ENCODE measurements at places on chromosomes 5 and 9.

GRCh38 chr9:71571186-71571585, 197.1 kb downstream of the CEMIP2 start:
- no peak for DNase-seq

DNA sequence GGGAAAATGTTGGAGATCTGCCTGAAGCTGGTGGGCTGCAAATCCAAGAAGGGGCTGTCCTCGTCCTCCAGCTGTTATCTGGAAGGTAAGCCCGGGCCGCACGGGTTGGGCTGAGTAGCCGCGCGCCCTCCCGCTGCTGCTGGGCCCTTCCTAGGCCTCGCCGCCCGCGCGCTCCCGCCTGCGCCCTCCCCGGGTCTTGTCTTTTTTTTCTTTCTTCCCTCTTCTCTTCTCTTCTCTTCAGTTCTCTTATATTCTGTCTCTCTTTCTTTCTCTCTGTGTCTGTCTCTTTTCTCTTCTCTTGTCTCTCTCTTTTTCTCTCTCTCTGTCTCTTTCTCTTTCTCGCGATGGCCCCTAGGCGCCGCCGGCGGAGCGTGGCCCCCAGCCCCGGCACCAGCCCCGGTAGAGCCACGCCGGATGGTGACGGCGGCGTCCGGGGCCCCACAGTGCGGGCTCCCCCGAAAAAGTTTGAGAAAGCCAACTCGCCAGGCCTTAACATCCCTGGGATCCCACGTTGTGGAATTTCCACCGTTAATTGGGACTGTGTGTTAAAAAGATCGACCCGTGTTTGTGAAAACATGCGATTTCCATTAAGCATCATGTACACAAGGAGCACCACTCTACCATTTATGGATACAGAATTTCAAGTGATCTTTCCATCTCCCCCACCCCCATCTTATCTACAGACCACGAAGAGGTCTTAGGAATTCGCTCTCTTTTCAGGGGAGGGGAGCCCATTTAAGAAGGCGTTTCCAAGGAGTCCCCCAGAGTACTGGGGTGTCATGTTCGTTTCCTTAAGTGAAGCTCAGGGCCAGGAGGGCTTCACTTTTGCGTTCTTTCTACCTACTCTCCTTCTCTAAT, 616 bp downstream of the ABL1 start:
- DNase-seq, result no peak

DNA sequence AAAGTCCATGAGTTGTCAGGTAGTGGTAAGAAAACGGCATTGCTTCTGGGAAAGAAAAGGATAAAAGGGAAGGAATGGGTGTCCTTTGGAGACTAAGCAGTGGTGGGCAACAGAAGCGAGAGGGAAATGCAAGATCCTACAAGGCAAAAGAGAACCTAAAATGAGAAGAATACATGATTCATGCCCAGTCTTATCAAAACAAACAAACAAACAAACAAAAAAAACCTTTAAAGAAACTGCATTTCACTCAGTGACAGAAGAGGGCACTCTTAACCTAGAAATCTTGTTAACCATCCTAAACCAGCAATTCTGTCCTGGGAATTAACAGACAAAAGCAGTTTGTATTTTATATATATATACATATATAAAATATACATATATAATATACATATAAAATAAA, 88.5 kb downstream of the SUSD1 start:
- no peak for DNase-seq

DNA sequence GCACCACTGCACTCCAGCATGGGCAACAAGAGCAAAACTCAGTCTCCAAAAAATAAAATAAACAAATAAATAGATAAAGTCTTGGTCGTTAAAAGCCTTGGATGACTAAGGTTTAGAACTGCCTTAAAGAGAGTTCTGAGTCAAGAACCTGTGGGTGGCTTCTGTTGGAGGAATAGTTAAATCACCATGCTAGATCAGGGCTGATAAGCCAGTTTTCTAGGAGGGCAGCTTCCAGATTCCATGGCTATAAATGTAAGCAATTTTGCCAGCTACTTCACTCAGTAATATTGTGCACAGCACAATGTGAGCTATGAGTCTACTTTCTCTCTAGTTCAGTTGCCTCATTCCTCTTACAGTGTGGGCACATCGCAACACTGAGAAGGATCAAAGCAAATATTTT, 242.1 kb upstream of the NUDT12 start:
- no peak for DNase-seq

DNA sequence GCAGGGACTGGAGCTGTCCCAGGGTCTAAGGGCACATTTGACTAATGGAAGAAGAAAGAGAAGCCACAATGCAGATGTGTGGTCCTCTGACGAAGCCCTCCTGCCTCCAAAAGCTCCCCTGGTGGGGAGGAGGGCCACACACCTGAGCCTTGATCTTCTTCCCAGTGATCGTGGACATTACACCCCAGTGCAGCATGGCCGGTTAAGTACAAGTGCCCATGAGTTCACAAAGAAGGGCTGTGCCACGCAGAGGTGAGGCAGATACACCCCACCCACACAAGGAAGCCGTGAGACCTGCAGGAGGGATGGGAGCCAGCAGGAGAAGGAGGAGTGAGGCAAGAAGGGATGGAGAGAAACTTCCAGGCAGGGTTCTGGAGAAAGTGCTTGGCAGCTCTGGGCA, 199.0 kb upstream of the MVB12B start:
- no peak for DNase-seq

DNA sequence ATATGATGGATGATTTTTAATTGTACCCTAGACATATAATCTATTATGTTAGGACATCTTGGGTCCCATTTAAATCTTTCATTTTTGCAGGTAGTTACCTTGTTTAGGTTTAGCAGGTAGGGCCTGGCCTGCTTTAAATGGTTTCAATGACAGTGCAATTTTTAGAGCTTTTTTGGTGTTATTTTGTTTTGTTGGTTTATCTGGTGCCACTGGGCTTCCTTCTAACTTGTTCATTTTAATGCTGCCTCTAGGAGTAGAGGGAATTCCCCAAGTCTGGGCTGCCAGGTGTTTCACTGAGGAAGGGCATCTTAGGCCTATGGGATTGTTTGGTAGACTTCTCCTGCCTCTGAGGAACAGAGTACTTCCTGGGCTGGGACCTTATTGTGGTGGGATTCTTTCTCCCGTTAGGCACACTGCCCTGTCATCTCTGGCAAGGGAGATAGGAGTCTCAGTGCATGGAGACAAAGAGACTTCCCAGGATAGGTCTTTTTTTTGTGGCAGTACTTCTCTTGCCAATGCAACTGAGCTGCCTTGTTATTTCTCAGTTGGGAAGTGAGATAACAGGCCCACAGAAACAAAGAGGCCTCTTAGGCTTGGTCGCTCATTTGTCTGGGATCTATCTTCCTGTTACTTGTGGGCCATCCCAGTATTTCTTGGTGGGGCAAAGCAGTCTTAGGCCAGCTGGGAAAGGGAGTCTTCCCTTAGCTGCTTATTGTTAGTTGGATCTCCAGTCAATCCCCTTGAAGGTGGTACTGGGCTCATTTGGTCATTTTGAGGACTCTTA, 282.9 kb downstream of the FER start:
- no peak for DNase-seq

GRCh38 chr5:139677736-139678613, 29.8 kb downstream of the CXXC5 start:
- no peak for DNase-seq

GRCh38 chr9:81787747-81788632, 98.6 kb upstream of the TLE1 start:
- no peak for DNase-seq

DNA sequence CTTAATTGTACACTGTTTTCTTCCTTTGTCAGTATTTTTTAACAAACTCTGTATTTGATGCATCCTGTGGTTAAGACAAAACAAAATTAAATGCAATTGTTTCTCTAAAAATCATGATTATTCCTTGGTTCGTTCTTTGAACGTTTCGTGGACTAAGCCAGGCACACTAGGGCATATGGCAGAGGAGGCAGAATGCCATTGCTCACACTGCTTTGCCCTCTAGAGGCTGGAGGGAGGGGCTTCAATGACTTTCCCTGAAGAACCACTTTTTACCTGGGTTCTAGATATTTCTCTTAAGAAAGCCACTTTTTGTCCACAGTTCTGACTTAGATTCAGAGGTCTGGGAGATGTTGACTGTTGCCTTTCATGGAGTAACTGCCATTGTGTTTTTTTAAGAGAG, 236.2 kb upstream of the ADAMTSL1 start:
- no peak for DNase-seq

- DNase-seq, result no peak
Observed at GRCh38 chr5:14164164-14165163, 21.3 kb downstream of the TRIO start.

DNA sequence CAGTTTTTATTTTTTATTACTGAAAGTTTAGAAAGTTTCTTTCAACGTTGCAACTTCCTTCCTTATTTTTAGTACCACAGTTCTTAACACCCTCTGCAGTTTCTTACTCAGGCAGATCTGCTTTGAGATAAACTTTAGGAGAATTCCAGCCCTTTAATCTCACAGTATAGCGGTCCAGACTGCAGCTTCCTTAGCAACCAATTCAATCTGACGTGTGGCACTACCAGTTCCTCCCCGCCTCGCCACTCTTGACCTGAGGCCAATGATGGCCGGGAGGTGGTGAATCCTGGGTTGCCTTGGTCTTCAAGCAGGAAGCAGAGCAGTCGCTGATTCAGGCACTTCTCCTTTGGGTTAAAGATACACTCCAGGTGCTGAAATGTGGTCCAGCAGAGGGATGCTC, 334.3 kb upstream of the TRPC7 start:
- DNase-seq, result no peak

DNA sequence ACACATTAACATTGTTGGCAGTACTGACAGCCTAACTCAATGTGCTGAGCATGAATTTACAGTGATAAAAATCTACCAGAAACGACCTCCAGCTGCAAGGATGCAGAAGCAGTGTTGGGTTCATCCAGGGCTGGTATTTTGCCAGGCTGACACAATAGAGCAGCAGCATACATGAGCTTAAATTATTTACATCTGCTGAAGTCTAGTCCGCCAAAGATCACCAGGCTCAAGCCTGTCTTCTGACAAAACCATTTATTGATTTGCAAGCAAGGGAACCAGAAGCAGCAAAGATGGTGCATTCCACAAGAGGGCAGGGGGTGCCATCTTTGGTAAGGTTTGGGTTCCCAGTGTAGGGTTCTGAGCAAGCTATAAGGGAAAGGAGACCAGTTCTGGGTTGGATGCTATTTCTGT, 8.7 kb upstream of the C5orf34 start:
- no peak for DNase-seq

DNA sequence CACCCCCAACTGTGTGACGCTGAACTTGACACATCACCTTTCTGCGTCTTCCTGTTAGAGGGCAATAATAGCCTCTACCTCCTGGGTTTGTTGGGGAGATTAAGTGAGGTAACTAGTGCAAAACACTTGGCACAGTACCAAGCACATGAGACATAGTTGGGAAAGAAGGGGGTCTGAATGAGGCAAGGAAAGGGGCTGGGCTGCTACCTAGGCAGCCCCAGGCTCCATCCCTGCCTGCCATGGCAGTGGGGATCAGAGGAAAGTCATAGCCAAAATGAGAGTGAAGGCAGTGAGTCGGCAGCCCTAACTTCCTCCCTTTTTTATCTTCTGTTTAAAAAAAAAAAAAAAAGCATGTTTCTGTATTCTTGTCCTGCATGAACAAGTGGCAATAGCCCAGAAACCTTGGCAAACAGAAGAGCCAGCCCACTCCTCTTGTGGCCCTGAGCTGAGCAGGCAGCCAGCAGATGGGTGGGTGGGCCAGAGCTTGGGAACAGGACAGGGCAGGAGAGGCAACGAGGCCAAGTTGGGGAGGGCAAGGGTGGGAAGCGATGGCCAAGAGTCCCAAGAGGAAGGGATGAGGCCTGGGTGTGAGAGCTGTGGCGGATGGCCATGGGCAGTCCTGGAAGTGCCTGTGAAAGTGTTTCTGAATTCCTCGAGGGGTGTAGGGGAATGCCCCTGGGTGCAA, 11.4 kb downstream of the CAMK2A start:
- no peak for DNase-seq

GRCh38 chr5:72470826-72471225, 36.4 kb downstream of the ZNF366 start:
- no peak for DNase-seq

DNA sequence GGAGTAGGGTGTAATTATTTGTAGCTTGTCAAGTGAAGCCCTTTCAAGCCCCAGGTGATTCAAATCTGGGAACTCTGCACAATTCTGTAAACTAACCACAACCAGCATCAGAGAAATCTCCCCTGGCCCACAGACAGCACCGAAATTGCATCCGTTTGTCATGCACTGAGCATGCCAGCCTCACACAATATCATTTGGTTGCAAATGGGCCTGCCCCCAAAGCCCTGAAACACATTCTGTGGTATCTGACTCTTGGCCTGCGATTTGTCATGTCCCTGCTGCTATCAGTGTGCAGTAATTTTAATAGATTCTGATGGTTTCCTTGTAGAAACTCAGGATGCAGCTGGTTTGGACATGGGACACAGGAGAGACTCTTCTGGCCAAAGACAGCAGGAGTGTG, 35.3 kb downstream of the SNX24 start:
- no peak for DNase-seq

- DNase-seq, result no peak
Observed at GRCh38 chr5:102130890-102131289, 165.2 kb downstream of the SLCO4C1 start.

DNA sequence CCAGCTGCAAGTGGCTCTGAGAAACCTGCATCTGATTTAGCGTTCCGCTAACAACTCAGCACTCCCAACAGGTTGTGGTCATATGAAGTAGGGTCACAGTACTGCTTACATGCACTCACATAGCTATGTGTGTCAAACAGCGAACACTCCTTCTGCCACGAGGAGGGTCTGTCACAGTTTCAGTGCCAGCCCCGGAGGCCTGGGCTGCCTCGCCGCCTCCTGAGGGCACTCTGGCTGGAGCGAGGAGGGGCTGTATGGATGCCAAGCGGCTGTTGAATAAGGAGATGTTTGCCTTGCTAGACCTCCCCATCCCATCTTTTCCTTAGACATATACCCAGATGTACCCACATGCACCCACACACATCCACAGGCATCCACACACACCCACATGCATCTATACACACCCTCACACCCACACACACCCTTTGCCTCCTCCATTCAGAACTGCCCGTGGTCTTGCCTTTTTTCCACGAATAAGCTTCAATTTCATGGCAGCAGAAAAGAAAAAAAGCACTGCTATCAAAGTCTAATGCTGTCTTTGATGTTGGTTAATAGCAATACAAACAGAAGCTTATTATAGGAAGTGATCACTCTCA, 95.7 kb downstream of the HSD17B3 start:
- DNase-seq, result no peak

DNA sequence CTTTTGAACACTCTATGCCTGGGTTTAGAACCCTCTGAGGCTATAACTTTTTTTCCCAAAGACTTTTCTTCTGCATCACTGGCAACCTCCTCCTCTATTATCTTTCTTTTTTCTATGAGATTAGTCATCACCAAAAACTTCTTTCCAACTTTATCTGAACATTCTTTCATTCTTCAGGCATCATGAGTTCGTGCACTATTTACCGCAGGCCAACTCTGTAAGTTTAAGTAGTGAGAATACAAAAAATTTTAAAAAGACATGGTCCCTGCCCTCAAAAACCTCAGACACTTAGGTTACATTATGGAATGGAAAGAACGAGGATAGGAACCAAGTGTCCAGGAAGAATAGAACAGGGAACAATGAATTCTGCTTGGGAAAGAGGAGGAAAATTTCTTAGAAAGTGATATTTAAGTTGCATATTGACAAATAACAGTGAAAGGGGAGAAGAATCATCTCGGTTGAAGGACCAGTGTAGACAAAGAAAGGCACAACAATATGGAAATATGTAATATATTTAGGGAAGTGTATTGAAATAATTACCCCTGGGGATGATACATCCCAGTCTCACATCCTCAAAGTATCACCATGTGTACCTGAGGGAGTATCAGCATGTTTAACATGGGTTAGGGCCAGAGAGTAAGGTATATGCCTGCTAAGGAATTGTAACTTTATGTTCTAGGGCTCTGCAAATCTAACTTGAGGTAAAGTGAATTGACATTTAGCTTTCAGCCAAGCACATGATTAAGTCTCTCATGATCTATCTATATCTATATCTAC, 196.5 kb upstream of the NREP start:
- no peak for DNase-seq

Data from COR-L47 (cell line).